ENCODE measurements at places on chromosomes 7 and 10.

- no peak for DNase-seq
Measured at GRCh38 chr7:134737566-134738345, 41.7 kb upstream of the CALD1 start.

- no peak for DNase-seq
Measured at GRCh38 chr10:95987685-95988426, 55.5 kb upstream of the CCNJ start.

DNA sequence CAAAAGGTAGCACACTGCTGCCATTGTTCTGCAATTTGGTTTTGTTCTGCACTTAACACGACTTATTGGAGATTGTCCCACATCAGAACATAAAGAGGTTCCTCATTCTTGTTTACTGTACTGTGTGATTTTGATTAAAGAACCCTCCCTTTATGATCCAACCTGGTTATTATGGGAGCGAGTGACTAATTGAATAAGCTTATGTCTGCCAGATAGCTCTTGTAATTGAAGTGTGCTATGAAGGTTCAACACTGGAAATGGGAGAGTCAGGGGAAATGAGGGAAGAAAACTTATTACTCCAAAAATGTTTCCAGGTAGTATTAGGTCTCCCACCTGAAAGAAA is 33.9 kb downstream of the CASP7 start:
- DNase-seq = no peak

- DNase-seq = no peak
Measured at GRCh38 chr7:16079723-16080122, 341.6 kb downstream of the CRPPA start.

GRCh38 chr7:106619213-106619612 is 41.7 kb downstream of the CCDC71L start:
- no peak for DNase-seq

DNA sequence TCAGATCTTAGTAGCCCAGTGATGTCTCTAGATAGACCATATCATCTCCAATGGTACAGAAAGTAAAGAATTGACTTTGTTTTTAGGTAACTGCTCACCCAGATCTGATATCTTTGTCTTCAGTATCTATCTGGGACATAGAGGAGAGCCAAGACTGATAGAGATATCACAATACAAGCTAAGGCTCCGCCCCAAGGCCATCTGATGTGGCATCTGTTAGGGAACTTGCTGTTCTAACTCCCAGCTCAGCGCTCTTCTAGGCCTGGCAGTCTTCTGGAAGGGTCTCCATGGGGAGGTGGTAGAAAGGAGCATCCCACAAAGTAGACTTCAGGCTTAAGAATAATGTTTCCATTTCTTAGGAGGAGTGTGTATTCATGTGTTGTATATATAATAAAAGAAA is 88.4 kb upstream of the SAMD8 start:
- DNase-seq = no peak

DNA sequence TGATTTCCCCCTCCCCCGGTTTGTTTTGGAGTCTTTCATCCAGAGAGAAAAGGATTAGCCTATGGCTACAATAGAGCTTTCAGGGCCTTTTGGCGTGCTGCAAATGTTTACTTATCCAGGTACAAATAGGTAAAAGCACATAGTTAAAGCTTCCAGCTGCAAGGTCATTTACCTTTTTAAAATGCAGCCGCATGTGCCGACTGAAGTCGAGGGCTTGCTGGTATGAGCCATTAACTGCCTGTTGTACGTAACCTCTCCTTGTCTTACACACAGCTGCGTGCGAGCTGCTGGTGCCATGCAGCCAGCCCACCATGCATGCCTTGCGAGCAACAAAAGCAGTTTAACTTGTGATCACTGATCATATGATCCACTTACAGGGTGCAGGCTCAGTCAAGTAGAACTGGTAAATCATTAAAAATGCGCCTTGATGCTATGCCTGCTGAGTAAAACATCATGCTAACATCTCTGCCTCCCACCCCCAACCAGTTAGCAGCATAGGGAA is 866.4 kb downstream of the LRMDA start:
- DNase-seq = no peak

- DNase-seq = no peak
Measured at GRCh38 chr7:38870147-38870546, 38.8 kb downstream of the VPS41 start.

- DNase-seq = no peak
Measured at GRCh38 chr7:126511046-126511445, 741.7 kb downstream of the GRM8 start.

DNA sequence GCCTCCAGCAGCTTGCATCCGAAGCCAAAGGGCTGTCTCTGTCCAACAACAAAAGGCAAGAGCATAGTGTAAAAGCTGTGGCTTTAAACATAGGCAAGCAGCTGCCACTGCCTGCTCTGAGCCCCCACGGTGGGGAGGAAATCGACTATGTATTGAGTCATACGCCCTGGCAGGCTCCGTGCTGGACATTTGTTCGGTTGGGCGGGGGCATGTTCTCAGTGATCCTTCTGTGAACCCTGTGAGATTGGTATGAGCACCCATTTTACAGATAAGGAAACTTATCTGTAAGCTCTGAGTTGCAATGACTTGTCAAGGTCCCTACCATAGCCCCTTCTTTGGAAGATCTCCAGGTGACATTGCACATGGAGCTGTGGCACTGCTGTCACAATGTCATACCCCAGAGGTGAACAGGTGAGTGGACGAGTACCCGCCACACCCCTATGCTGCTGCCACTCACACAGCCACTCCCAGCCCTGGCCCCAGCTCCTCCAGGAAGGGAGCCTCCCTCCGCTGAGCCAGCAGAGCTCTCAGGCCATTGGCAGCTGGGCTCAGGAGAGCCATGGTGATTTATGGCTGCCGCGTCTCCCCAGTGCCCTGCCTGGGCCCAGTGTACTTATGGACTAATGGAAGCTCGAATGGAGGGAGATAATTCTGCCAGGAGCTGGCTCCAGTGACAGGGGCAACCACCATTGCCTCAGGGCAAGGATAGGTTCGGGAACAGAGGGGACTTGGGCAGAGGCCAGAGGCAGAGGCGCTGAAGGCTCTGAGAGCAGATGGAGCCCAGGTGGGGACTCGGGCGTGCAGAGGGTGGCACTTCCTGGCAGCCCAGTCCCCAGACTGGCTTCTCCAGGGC is 43.7 kb downstream of the UNC5B start:
- no peak for DNase-seq

DNA sequence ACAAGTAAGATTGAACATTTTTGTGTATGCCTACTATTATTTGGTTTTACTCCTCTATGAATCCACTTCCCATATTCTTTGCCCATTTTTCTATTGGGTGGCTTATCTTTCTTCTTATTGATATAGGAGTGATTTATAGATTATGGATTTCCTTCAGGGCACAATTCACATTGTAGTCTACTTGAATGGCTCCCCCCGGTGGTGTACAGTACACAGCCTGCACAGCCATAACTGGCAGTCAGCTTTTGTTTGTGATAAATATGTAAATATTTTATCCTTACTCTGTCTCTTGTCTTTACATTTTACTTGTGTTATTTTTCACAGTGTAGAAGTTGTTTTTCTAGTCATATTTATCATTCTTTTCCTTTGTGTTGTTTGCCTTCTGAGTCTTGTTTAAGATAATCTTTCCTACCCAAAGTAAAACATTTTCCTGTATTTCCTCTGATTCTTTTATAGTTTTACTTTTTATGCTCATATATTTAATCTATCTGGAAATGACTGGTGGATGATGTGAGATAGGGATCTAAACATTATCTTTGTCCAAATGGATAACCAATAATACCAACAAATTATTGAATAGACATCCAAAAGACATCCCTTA is 23.9 kb upstream of the CALD1 start:
- peak; percentile 19 for DNase-seq

DNA sequence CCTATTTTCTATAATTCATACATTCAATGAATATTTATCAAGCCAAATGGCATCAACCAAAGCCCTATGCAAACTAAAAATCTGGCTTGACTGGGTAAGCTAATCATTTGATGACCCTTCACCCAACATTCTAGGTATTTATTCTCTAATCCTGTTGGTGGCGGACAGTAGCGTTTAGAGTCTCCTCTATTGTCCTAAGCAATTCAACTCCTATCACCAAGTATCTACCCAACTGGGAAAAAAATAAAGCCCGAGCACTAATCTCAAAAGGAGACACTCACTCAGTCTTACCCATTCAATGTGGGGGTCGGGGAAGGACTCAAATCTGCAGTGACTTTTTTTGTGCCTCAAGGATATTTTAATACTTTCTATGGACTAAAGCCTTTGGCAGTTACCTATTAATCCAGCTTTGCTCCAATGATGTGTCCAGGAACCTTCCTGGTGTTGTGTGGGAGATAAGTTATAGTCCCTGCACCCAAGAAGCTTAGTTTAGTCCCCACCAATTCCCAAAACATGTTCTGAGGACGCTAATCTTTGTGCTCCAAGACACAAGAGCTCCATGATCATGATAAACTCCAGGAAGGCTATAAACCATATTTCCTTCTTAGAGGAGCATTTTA is 30.6 kb downstream of the DNMBP start:
- no peak for DNase-seq

GRCh38 chr7:136016649-136017395 is 39.7 kb upstream of the MTPN start:
- no peak for DNase-seq

GRCh38 chr10:125811251-125811650 is 11.8 kb downstream of the UROS start:
- DNase-seq = no peak

- no peak for DNase-seq
Measured at GRCh38 chr7:70036695-70037094, 438.4 kb downstream of the AUTS2 start.

GRCh38 chr10:70592186-70592735 is 10.3 kb downstream of the PRF1 start:
- DNase-seq = no peak

GRCh38 chr7:70602117-70602516 is 529.8 kb upstream of the GALNT17 start:
- DNase-seq = no peak

DNA sequence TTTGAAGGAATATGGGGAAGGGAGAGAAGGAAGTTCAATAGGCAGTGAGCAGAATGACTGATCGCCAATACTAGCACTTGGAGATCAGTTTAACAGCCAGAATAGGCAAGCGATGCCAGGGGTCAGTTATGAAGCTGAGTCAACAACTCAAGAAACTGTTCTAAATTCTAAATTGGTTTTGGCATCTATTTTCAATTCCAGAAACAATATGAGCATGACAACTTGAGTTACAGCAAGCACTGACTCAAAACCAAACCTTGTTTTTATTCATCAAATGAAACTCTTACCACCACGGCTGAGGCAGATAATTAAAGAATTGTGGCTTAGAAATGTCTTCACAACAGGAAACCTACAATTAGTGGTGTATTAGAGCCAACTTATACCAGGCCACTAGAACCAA is 180.5 kb upstream of the ASAH2 start:
- no peak for DNase-seq

DNA sequence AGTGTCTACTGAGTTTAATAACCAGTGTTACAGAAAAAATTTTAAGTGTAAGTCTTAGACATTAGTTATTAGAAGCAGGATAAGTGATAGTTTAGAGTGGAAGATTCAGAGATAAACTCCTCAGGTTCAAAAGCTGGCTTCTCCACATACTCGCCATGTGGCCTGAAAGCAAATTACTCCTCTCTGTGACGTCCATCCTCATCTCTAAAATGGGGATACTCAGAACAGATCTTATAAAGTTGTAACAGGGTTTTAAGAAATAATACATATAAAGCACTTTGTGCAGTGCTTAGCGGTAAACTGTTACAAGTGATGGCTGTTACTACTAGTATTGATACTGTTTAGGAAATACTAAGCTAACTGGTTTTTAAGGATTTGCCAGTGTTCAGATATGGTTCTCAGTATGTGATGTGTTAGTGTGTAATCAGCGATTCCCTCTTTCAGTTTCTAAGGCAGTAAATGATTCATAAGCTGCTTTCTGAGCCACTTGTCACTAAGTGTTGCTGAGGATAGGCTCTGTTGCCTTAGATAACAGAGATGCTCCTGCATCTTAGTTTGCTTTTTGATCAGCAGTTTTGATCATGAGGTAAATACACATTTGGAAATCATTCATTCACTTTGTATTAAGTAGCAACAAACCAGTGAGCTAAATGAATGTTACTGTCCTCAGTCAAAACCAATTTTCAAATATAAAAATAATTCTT is 58.7 kb downstream of the CYP51A1 start:
- no peak for DNase-seq

DNA sequence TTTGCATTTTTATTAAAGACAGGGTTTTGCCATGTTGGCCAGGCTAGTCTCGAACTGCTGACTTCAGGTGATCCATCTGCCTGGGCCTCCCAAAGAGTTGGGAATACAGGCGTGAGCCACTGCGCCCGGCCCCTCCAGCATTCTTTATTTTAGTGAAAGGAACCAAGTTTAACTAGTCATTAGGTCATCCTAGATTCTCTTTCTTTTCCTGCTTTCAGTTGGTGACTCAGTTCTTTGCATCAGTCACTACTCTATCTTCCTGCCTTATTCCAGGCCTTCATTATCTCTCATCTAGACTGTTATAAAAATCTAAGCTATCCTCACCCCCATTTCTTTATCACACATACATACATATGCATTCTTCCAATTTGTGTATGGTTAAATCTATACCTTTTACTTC is 63.7 kb downstream of the PRSS58 start:
- no peak for DNase-seq

GRCh38 chr10:49540056-49540797 is 1.3 kb upstream of the ERCC6 start:
- no peak for DNase-seq

DNA sequence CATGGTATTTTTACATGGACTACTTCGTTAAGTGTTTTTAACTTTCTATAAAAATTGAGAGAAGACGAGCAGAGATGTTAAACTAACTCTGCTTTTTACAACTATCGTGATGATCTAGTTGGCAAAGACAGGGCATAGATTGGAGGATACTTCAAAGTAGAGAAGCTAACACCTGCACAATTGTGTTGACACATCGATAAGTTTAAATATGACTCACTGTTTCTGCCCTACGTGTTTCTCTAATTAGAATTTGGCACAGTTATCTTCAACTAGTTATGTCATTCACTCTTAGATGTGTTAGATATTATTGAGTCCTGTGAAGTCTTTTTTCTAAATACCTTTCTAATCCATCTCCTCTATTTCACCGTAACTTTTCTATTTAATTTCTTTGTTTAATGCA is 68.5 kb upstream of the FERD3L start:
- DNase-seq = no peak

DNA sequence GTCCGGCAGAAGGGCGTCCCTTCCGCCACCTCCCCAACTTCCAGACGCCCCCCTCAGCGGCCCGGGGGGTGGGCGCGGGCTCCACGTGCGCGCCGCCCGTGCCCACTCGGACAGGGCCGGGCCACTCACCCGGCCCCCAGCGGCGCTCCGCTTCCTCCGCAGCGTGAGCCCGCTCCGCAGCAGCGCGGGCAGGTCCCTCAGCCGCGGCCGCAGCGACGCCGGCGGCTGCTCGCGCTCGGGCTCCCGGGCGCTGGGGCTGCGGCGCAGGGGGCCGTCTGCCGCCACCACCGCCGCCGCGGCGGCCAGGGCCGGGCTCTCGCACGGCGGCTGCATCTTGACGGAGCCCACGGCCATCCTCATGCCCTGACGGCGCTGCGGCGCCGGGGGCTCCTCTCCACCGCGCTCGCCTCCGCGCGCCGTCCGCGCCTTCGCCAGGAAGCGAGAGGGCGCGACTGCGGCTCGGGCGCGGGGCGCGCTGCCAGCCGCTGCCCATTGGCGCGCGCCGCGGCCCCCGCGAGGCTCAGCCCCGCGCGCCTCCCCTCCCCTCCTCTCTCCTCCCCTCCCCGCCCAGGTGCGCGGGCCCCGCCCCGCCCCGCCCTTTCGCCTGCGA is at the start of gene RAPGEF5:
RAPGEF5 (minus strand) TSS at position 454 of the 610 bp plus-strand sequence; CDS start at position 360, 94 bp downstream.
- no peak for DNase-seq

- DNase-seq = no peak
Measured at GRCh38 chr10:43196131-43196980, 58.1 kb downstream of the CSGALNACT2 start.

GRCh38 chr10:130758529-130758928 is 553.0 kb downstream of the TCERG1L start:
- DNase-seq = no peak

- no peak for DNase-seq
Measured at GRCh38 chr7:157439149-157439548, 102.3 kb downstream of the DNAJB6 start.

Measured in naive thymus-derived CD8-positive, alpha-beta T cell (primary cell).